ENCODE measurements at places on chromosomes 4 and X.

GRCh38 chr4:20085156-20085555, 166.5 kb upstream of the SLIT2 start:
- no peak for DNase-seq

GRCh38 chr4:172946503-172946902, 222.1 kb upstream of the GALNT7 start:
- no peak for DNase-seq

DNA sequence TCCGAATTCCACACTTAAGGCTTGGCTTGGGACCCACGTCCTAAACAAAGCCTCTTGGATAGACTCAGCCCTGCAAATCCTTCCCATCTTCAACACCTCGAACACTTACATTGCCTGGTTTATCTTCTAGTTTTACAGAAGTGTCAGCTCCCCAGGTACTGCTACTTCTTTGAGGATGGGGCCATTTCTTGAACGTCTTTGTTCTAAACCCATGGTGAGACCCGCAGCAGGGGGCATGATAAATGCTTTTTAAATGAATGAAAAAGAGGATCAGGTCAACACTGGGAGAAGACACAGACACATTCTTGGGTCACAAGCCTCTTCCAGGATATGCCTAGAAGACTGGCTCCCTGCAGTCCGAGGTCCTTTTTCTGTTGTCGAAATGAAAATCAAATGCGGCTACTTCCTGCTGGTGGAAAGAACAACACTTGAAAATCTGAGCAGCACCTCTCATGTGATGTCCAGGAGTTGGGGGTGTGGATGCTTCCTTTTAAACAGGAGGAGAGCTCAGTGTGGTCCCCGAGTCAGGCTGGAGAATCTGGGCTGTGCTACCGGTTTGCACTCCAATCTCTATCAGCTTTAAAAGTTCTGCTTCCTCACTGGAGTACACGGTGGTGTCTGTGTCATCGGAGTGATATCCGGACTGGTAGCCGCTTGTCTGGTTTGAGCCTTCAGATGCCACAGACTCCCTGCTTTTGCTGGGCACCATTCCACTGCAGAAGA, 45.8 kb downstream of the KDR start:
- no peak for DNase-seq

DNA sequence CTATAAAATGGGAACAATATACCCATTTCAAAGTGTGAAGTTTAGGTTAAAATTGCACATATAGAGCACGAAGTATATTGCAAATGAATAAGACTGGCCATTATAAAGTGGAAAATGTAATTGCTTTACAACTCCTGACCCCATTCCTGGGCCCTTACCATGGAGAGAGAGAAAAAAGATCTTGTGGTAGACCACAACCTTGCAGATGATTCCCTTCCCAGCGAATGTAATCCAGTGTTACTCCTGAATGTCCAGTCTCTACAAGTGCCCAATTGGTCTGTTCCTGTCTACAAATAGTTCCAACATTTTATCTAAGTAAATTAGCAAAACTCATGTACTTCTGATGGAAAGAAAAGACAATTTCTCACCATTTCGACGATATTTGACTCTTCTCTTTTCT, 184.1 kb upstream of the LNX1 start:
- no peak for DNase-seq

DNA sequence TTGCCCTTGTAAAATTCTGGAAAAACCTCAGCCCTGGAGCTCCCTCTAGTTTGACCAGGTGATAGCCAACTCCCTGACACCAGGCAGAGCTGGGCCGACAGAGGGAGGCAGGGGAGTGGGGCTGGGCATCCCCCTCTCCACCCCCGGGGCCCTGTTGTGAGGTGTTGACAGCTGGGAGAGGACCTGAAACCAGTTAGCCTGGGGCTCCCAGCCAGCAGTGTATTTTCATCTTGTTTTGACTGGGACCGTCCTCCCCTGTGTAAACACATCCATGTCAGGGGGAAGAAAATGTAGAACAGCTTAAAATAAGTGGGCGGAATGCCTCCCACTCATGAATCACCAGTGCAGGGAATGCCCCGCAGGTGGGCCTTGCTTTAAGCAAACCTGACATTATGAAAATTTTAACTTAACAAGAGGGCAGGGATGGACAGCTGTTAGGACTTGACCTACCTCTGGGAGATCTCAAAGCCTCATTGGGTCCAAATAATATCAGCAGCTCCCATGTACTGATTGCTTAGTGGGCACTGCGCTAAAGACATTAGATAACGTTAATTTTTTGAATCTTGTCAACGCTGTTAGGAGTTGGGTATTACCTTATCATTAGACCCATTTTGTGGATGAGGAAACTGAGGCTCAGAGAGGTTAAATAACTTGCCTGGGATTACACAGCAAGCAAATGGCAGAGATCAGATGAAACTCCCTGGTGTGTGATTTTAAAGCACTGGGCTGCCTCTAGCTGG, 45.9 kb downstream of the TSC22D3 start:
- DNase-seq = no peak

- DNase-seq = no peak
Observed at GRCh38 chr4:154416190-154416547, 75.4 kb downstream of the DCHS2 start.

GRCh38 chr4:62640296-62640695, 1440.2 kb downstream of the ADGRL3 start:
- DNase-seq = no peak

- no peak for DNase-seq
Observed at GRCh38 chr4:102500696-102501446, at the start of gene NFKB1. Gene NFKB1, plus strand, starts transcription at chr4:102501359. Its CDS starts 24,160 bp downstream, at chr4:102525519.

GRCh38 chrX:41616935-41617334, 71.8 kb upstream of the GPR34 start:
- DNase-seq = no peak

- no peak for DNase-seq
Observed at GRCh38 chr4:103425406-103425805, 227.3 kb upstream of the CENPE start.
